ENCODE measurements at places on chromosomes 6 and 20.
A peak's percentile ranks its signal among the peaks of the same experiment; 100 is the strongest.

DNA sequence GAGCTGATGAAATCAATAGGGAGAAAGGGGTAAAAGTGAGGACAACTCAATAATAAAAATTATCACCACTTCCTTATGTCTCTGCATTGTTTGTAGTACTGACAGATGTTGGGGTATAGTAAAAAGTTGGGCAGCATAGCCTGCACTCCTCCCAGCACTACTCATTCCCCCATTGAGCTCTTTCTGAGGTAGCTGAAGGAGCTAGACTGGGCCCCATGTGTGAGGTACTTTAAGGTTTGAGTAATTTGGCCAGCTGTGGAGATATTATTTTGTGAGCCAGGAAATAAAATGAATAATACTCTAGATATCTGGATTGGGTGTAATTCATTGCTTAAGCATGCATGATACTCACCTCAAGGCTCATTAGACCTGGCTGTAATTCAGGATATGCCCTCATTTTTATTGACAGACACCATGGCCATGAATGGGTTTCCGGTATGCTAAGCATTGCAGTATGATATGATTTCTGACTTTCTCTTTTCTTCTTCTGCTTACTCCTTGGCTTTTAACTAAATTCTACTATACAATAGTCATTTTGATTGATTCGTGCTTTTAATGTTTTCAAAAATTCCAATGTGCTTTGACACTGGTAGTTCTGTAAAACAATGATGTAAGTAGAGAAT lies 283.9 kb upstream of the RIMS1 start:
- H3K4me3 ChIP-seq, result no peak overlapping the region
- DNase-seq, result no peak
- H3K36me3 ChIP-seq, result peaks cover 1% of the 10 kb centered on the region
- H3K27me3 ChIP-seq, result no peaks in the 10 kb centered on the region

GRCh38 chr20:57451795-57452661 lies 60.8 kb downstream of the RBM38 start:
- no peak overlapping the region for H3K4me3 ChIP-seq
- H3K4me1 ChIP-seq, result no peaks in the 10 kb centered on the region
- no peaks in the 10 kb centered on the region for H3K36me3 ChIP-seq
- no peak overlapping the region for H3K27ac ChIP-seq
- DNase-seq, result no peak

GRCh38 chr6:57108691-57109090 lies 18.7 kb downstream of the ZNF451 start:
- H3K27ac ChIP-seq, result no peak overlapping the region
- no peak overlapping the region for H3K4me3 ChIP-seq
- H3K27me3 ChIP-seq, result no peaks in the 10 kb centered on the region
- H3K36me3 ChIP-seq, result peaks cover 12% of the 10 kb centered on the region
- peaks cover 3% of the 10 kb centered on the region for H3K4me1 ChIP-seq

- H3K4me1 ChIP-seq, result no peaks in the 10 kb centered on the region
- no peak overlapping the region for H3K27ac ChIP-seq
- H3K36me3 ChIP-seq, result no peaks in the 10 kb centered on the region
- peaks cover 65% of the 10 kb centered on the region for H3K27me3 ChIP-seq
- no peak overlapping the region for H3K4me3 ChIP-seq
These were observed 144.3 kb downstream of the OR2B2 start for GRCh38 chr6:27767851-27768250.

- no peaks in the 10 kb centered on the region for H3K4me1 ChIP-seq
- H3K4me3 ChIP-seq, result no peak overlapping the region
- no peaks in the 10 kb centered on the region for H3K27me3 ChIP-seq
- no peak for DNase-seq
- no peak overlapping the region for H3K27ac ChIP-seq
These were observed 34.8 kb upstream of the PSMF1 start for GRCh38 chr20:1083431-1084080.

DNA sequence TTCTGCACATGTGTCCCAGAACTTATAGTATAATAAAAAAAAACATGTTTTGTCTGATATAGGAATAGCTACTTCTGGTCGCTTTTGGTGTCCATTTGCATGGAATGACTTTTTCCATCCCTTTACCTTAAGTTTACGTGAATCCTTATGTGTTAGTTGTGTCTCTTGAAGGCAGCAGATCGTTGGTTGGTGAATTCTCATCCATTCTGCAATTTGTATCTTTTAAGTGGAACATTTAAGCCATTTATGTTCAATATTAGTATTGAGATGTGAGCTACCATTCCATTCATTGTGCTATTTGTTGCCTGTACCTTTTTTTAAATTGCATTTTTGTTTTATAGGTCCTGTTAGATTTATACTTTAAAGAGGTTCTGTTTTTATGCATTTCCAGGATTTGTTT lies 55.1 kb upstream of the PHIP start:
- no peaks in the 10 kb centered on the region for H3K27me3 ChIP-seq
- H3K36me3 ChIP-seq, result peaks cover 35% of the 10 kb centered on the region
- no peaks in the 10 kb centered on the region for H3K4me1 ChIP-seq
- no peak overlapping the region for H3K4me3 ChIP-seq
- DNase-seq, result no peak

GRCh38 chr20:46010491-46011391 lies 2.0 kb downstream of the MMP9 start:
- peak overlapping the region; percentile 0 for H3K4me3 ChIP-seq
- no peaks in the 10 kb centered on the region for H3K27me3 ChIP-seq
- no peak overlapping the region for H3K27ac ChIP-seq
- H3K36me3 ChIP-seq, result peaks cover 9% of the 10 kb centered on the region
- no peak for DNase-seq

DNA sequence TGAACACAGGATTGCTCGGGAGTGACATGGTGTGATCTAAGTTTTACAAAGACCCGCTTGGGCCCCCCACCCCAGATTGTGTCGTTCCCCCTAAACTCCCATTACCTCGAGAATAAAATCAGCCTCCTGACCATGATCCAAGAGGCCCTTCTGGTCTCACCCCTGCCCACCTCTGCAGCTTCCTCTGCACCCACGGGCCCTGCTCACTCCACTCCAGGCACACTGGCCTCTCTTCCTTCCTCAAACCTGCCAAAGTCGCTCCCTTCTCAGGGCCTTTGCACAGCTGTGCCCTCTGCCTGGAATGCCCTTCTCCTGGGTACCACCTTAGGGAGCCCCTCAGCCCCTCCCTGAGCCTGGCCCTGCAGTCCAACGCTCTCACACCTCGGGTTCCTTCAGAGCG lies 17.9 kb downstream of the TGM2 start:
- DNase-seq, result no peak
- no peaks in the 10 kb centered on the region for H3K27me3 ChIP-seq
- no peak overlapping the region for H3K4me3 ChIP-seq

DNA sequence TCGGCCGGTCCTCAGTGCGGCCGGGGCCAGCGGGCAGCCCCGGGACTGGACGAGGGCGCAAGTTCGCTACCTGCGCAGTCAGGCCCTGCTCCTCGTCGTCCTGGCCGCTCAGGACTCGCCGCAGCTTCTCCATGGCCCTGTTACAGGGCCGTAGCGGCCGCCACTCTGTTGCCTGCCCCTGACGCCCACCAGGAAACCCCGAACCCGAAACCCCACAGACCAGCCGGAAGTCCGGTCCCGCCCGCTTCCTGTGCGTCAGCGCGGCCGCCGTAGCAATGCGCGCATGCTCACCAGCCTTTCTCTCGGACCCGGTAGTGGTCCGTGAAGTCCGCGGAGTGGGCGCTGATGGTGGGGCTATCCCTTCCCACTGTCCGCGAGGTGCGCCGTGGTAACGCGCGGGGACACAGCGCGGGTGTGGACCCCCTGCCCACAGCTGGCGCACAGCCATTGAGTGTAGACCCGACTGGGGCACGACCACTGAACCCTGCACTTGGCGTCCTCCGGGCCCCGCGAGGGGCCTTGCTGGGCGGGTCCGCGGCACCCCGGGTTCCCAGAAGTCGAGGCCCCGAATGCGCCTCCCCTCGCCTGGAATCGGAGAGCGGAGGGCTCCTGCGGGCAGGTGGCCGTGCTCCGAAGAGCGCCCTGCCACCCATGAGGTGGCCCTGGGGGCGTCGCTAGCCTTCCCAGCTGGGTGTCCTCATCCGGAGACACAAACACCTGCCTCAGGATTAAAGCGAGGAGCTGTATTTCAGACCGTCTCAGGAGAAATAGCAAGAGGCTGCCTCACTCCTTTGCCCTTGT lies at the start of gene SFT2D1:
TSS of gene SFT2D1 (minus strand) at position 197 of the 801 bp plus-strand sequence. CDS start at position 133, 64 bp downstream.
- H3K36me3 ChIP-seq, result peaks cover 2% of the 10 kb centered on the region
- peaks cover 5% of the 10 kb centered on the region for H3K4me1 ChIP-seq
- no peaks in the 10 kb centered on the region for H3K27me3 ChIP-seq
- peak within 1 kb of the TSS; percentile 88 for H3K4me3 ChIP-seq
- H3K27ac ChIP-seq, result no peak within 1 kb of the TSS

- DNase-seq, result peak; percentile 88
- H3K4me1 ChIP-seq, result peaks cover 2% of the 10 kb centered on the region
- H3K27me3 ChIP-seq, result no peaks in the 10 kb centered on the region
- no peak overlapping the region for H3K27ac ChIP-seq
- peak overlapping the region; percentile 91 for H3K4me3 ChIP-seq
- H3K36me3 ChIP-seq, result peaks cover 2% of the 10 kb centered on the region
These were observed 3.9 kb upstream of the MICB start for GRCh38 chr6:31493875-31494694.

DNA sequence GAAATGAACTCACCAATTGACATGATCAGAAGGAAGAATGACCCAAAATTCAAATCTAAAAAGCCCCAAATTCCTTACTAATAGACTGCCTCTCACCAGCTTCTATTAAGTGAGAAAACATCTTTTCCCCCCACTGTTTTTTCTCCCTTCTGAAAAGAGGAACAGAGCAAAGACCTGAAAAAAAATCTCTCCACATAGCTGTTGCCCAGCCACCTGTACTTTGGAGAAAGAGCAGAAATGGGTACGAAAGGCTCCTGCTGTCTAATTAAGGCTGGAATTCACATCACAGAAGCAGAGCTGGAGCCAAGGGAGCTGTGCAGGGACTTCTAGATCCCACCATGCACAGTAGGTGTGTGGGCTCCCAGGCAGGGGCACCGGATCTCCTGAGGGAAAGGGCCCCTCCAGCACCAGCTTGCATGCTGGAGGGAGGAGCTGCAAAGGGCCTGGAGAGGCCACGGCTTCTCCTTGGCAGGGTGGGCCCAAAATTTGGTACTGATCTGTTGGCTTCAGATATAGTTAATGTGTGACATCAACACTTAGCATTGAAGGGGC lies 73.2 kb upstream of the DUSP22 start:
- peaks cover 2% of the 10 kb centered on the region for H3K4me1 ChIP-seq
- no peak overlapping the region for H3K27ac ChIP-seq
- H3K27me3 ChIP-seq, result no peaks in the 10 kb centered on the region
- H3K36me3 ChIP-seq, result 0 out of 2 replicates have a peak, but pooled peaks cover 2% of the 10 kb centered on the region
- H3K4me3 ChIP-seq, result no peak overlapping the region
- no peak for DNase-seq

DNA sequence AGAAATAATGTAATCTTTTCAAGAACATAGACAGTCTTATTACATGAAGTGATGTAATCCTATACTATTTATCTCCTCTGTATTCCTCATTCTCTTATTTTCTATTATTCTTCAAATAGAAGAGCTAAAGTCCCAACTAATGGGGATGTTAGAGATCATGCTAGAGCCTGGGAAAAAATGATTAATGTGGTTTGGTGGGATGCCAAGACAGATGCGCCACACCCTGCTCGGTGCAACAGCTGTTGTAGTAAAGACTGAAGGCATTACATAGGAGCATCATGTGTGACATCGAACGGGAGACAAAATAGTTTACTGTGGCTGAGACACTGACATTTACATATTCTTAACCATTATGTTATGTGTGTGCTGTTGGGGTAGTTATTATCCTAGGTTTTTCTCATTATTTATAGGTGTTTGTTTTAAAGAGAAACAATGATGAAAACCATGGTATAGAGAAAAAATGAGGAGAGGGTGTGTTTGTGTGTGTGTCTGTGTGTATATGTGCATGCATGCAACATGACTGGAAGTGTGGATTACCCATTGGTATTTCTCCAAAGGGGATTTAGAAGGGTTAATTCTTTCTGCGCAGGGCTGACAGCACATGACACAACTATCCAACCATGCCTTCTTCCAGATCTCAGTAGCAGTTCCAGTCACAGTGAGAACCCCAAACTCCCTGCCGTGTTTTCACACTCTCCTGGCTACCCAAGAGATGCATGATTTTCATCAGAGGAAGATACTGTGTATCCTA lies 155.3 kb downstream of the EYA4 start:
- H3K36me3 ChIP-seq, result no peaks in the 10 kb centered on the region
- no peak overlapping the region for H3K27ac ChIP-seq
- H3K4me3 ChIP-seq, result no peak overlapping the region
- DNase-seq, result no peak
- peaks cover 3% of the 10 kb centered on the region for H3K4me1 ChIP-seq

DNA sequence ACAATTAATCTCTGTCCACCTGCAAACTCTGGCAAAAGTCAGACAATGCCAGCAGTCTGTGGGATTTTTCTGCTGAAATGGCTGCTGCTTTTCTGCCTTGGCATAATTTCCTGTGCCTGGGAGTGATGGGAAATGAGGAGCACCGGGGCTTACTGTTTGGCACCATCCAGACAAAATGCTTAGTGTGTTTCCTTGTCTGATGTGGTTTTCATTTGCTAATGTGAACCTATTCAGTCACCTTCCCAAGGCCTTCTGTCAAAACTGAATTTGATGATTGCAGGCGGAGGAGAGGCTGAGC lies 56.4 kb downstream of the CDH4 start:
- DNase-seq, result no peak
- H3K4me1 ChIP-seq, result peaks cover 7% of the 10 kb centered on the region
- no peaks in the 10 kb centered on the region for H3K36me3 ChIP-seq
- no peak overlapping the region for H3K4me3 ChIP-seq
- no peaks in the 10 kb centered on the region for H3K27me3 ChIP-seq

- no peaks in the 10 kb centered on the region for H3K27me3 ChIP-seq
- H3K4me3 ChIP-seq, result no peak overlapping the region
- H3K27ac ChIP-seq, result no peak overlapping the region
These were observed 17.4 kb upstream of the CSE1L start for GRCh38 chr20:49028684-49029083.

- H3K4me1 ChIP-seq, result no peaks in the 10 kb centered on the region
- DNase-seq, result peak; percentile 56
- H3K27ac ChIP-seq, result no peak overlapping the region
- H3K36me3 ChIP-seq, result no peaks in the 10 kb centered on the region
- no peak overlapping the region for H3K4me3 ChIP-seq
These were observed 55.1 kb downstream of the KIF16B start for GRCh38 chr20:16517946-16518783.

DNA sequence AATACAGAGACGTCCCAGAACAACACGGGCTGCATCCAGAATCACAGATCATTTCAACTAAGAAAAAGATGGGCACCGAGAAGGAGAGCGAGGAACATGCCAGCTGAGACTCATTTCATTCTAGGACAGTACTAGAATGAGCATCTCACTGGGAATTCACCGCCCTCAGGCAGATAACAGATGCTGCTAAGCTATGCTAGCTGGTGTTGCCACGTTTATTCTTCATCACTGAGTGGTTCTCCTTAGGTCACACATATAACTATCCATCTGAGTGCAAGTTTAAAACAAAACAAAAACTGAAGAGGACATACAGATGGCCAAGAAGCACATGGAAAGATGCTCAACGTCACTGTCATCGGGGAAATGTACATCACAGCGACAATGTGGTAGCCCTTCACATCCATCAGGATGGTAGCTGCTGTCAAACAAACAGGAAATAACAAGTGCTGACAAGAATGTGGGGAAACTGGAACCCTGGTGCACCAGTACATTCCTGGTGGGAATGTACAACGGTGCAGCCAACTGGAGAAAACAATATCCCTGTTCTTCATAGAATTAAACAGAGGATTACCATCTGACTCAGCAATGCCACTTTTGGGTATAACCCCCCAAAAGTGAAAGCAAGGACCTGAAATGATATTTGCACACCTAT lies 97.6 kb downstream of the SLC22A23 start:
- no peaks in the 10 kb centered on the region for H3K27me3 ChIP-seq
- no peaks in the 10 kb centered on the region for H3K36me3 ChIP-seq
- no peak overlapping the region for H3K27ac ChIP-seq
- H3K4me3 ChIP-seq, result no peak overlapping the region
- DNase-seq, result no peak

GRCh38 chr6:53794137-53794719 lies 577 bp upstream of the LRRC1 start:
- H3K4me3 ChIP-seq, result peak overlapping the region; percentile 93
- DNase-seq, result peak; percentile 69
- H3K36me3 ChIP-seq, result no peaks in the 10 kb centered on the region
- no peaks in the 10 kb centered on the region for H3K4me1 ChIP-seq

Measured in H9 (cell line).